ENCODE measurements at places on chromosomes 11 and 22.

DNA sequence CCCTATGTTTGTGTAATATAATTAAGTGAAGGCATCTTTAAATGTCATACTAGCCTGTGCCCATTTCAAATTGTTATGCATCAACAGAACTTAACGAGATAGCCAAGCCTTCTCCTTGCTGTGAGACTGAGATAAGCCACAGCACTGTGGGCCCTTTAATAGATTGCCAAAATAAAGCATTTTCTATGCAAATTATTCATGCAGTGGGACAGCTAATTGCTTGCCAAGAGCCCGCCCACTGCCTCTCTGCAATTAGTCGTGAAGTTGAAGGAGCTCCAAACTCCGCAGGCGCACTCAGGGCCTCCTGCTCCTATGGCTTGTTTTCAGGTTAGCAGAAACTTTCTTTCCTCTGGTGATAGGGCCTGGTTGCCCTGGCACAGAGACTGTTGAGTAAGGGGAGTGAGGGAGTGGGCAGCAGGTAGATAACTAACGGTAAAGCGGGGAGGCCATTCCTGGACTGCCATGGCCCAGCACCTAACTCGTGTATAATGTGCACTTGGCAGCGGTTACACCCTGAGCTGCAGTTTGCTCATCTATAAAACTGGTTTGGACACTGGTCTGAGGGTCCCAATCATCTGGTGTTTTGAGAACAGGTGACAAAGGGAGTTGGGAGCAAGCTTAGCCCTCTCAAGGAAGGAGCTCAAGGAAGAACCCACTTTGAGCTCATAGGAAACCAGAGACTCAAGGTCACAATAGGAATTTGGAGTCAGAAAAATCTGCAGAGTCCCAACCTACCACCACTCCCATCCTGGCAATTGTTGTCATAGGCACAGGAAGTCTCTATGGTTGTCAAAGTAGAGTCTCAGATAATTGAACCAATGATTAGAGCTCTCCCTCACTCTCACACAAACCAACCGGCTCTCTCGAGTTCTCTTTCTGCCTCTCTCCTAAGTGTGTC, 33.9 kb upstream of the RIC3 start:
- DNase-seq: no peak
- H3K36me3 ChIP-seq: no peaks in the 10 kb centered on the region
- peaks cover 9% of the 10 kb centered on the region for H3K27me3 ChIP-seq
- no peak overlapping the region for H3K4me3 ChIP-seq
- H3K4me1 ChIP-seq: no peaks in the 10 kb centered on the region

- no peaks in the 10 kb centered on the region for H3K27me3 ChIP-seq
- no peak overlapping the region for H3K27ac ChIP-seq
- H3K36me3 ChIP-seq: no peaks in the 10 kb centered on the region
- no peak for DNase-seq
Measured at GRCh38 chr11:105781807-105782206, 171.9 kb downstream of the GRIA4 start.

DNA sequence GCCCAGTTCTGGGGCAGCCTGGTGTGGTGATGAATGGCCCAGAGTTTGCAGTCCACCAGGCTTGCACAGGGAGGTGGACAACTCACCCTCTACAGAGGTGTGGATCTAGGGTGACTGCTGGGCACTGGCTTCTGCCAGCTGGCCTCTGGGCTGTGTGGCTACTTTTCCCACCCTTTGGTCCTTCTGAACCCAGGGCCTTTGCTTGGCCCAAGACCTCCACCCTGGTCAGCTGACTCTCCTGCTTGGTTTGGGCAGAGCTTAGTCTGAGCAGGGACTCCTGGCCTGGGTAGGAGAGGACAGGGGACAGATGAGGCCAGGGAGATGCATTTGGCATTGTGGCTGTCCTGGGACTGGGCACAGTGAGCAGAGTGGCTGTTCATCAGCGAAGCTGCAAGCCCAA, 83.0 kb upstream of the SHANK2 start:
- peak; percentile 20 for DNase-seq
- no peaks in the 10 kb centered on the region for H3K36me3 ChIP-seq
- no peak overlapping the region for H3K27ac ChIP-seq
- no peaks in the 10 kb centered on the region for H3K4me1 ChIP-seq
- H3K27me3 ChIP-seq: no peaks in the 10 kb centered on the region

DNA sequence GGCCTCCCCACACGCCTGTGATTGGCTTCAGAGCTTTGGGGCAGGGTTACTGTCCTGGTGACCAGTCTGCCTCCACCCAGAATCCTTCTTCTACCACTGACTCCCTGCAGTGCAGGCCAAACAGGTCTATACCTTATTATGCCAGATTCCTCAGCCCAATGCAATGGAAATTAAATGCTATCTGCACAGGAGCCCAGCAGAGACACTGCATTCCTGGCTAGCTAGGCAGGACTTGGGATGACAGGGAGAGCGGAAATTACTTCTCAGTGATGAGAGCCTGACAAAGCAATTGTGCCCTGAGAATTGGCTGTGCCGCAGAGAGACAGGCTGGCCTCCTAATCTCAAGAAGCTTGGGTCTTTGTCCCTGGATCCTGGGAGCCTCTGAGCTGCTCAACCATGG, 143.8 kb upstream of the NCAM1 start:
- no peaks in the 10 kb centered on the region for H3K36me3 ChIP-seq
- DNase-seq: no peak
- no peaks in the 10 kb centered on the region for H3K27me3 ChIP-seq
- no peak overlapping the region for H3K27ac ChIP-seq
- no peak overlapping the region for H3K4me3 ChIP-seq
- H3K4me1 ChIP-seq: no peaks in the 10 kb centered on the region

- no peak for DNase-seq
- H3K4me3 ChIP-seq: no peak overlapping the region
- no peaks in the 10 kb centered on the region for H3K27me3 ChIP-seq
- no peaks in the 10 kb centered on the region for H3K4me1 ChIP-seq
- H3K27ac ChIP-seq: no peak overlapping the region
Measured at GRCh38 chr22:44437216-44438055, 60.6 kb downstream of the RTL6 start.

- H3K27me3 ChIP-seq: no peaks in the 10 kb centered on the region
- H3K4me1 ChIP-seq: peaks cover 5% of the 10 kb centered on the region
- H3K36me3 ChIP-seq: no peaks in the 10 kb centered on the region
- no peak overlapping the region for H3K4me3 ChIP-seq
Measured at GRCh38 chr22:25176175-25176574, 23.5 kb upstream of the CRYBB3 start.

- no peak overlapping the region for H3K27ac ChIP-seq
- no peak overlapping the region for H3K4me3 ChIP-seq
- H3K36me3 ChIP-seq: no peaks in the 10 kb centered on the region
- H3K27me3 ChIP-seq: no peaks in the 10 kb centered on the region
- no peak for DNase-seq
- H3K4me1 ChIP-seq: no peaks in the 10 kb centered on the region
Measured at GRCh38 chr11:5197536-5197935, 2.9 kb downstream of the OR51V1 start.

- no peak overlapping the region for H3K4me3 ChIP-seq
- no peaks in the 10 kb centered on the region for H3K36me3 ChIP-seq
- H3K27me3 ChIP-seq: no peaks in the 10 kb centered on the region
- no peaks in the 10 kb centered on the region for H3K4me1 ChIP-seq
Measured at GRCh38 chr11:108525161-108525560, 27.0 kb upstream of the POGLUT3 start.

GRCh38 chr11:44051171-44051570, 3.4 kb downstream of the ACCSL start:
- H3K36me3 ChIP-seq: no peaks in the 10 kb centered on the region
- H3K4me3 ChIP-seq: no peak overlapping the region
- H3K4me1 ChIP-seq: no peaks in the 10 kb centered on the region
- DNase-seq: no peak
- H3K27me3 ChIP-seq: no peaks in the 10 kb centered on the region

DNA sequence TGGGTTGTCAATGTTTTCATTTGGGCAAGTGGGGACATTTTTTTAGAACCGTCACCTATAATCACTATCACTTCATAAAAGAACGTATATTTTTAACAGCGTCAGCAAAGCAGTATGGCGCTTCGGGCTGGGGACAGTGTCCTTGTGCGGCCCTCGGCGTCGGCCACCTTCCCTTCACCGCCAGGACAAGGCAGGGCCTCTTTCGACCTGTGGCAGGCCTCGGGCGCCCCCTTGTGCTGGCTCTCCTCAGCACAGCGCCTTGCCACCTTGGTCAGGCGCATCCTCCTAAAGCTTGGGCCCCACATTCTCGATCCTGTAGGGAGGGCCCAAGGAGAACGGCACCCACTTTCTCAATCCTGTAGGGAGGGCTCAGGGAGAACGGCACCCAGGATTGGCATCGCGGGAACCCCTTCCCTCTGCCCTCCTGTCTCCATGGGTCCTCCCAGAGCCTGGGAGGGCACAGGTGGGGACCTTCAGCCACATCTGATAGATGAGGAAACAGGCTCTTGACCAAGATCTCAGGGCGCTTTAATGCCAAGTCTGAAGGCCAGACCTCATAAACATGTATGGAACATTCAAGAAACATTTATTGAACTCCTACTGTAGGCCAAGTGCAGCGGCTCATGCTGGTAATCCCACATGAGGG, 11.5 kb upstream of the FADD start:
- H3K27me3 ChIP-seq: no peaks in the 10 kb centered on the region
- H3K36me3 ChIP-seq: no peaks in the 10 kb centered on the region
- no peaks in the 10 kb centered on the region for H3K4me1 ChIP-seq
- H3K4me3 ChIP-seq: no peak overlapping the region

- DNase-seq: no peak
- no peaks in the 10 kb centered on the region for H3K36me3 ChIP-seq
Measured at GRCh38 chr22:24325105-24325757, 54.6 kb downstream of the SPECC1L start.

DNA sequence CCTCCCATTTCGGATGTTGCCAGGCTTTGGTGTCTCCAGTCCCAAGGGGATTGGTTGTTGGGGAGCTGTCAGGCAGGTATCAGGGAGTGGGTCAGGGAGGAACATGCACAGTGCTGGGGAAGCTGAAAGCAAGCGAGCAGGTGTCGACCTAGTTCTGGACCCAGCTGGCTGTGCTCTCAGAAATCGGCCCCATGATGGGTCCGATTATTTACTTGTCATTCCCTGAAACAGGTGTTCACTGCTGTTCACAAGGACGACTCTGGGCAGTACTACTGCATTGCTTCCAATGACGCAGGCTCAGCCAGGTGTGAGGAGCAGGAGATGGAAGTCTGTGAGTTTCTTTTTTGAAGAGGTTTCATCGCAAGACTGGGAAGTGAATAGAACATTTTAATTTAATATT, 76.8 kb downstream of the JAM3 start:
- H3K4me1 ChIP-seq: no peaks in the 10 kb centered on the region
- no peak overlapping the region for H3K4me3 ChIP-seq
- DNase-seq: no peak

GRCh38 chr11:91871791-91872190, 352.8 kb upstream of the FAT3 start:
- no peak overlapping the region for H3K4me3 ChIP-seq
- no peak for DNase-seq
- no peaks in the 10 kb centered on the region for H3K36me3 ChIP-seq
- H3K27me3 ChIP-seq: no peaks in the 10 kb centered on the region
- H3K4me1 ChIP-seq: no peaks in the 10 kb centered on the region

GRCh38 chr11:16440136-16440535, 83.8 kb upstream of the SOX6 start:
- no peaks in the 10 kb centered on the region for H3K36me3 ChIP-seq
- H3K4me1 ChIP-seq: no peaks in the 10 kb centered on the region
- no peaks in the 10 kb centered on the region for H3K27me3 ChIP-seq

DNA sequence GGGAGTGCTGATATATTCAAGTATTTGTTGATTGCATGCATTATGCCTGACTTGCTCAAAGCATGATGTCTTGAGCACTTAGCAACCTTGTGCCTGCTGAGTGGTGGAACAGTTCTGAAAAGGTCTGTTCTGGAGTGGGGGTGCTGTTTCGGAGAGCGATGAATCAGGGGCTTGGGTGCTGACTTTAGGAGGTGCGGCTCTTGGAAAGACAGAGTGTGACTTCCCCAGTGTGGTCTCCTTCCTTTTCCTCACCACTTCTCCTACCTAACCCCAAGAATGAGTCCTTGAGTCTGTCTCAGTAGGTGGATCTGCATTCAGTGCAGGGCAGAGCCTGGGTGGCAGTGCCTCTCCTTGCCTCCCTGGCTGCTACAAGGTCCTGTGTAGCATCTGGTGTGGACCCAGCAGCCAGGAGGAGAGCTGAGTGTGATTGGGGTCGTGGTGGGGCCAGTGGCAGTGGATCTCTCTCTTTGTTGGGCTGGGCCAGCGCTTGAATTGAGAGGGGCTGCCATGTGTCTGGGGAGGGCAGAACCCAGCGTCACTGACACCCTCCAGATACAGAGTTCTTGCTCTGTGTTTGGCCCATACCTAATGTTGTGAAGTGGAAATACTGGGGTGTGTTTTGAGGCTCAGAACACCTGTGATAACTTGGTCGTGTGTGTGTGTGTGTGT, 35.9 kb downstream of the ST3GAL4 start:
- no peaks in the 10 kb centered on the region for H3K27me3 ChIP-seq
- H3K4me3 ChIP-seq: no peak overlapping the region
- no peaks in the 10 kb centered on the region for H3K36me3 ChIP-seq
- H3K4me1 ChIP-seq: peaks cover 4% of the 10 kb centered on the region
- no peak overlapping the region for H3K27ac ChIP-seq
- peak; percentile 40 for DNase-seq

DNA sequence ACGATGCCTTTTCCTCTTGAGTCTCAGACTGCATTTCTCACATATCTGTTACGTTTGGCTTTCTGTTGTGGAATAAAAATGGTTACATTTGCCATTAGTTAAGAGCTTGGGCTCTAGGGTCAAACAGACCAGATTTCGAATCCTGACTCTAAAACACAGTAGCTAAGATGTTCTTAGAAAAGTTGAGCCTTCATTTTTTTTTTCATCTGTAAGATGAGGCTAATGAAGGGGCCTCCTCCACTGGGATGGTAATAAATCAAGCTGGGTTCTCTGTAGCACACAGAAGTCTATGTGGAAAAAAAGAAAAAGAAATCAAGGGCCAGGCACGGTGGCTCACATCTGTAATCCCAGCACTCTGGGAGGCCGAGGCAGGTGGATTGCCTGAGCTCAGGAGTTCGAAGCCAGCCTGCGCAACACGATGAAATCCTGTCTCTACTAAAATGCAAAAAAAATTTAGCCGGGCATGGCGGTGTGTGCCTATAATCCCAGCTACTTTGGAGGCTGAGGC, 49.9 kb upstream of the CAPRIN1 start:
- peaks cover 6% of the 10 kb centered on the region for H3K4me1 ChIP-seq
- H3K4me3 ChIP-seq: no peak overlapping the region
- peaks cover under 1% of the 10 kb centered on the region for H3K27me3 ChIP-seq
- DNase-seq: no peak
- H3K36me3 ChIP-seq: no peaks in the 10 kb centered on the region
- H3K27ac ChIP-seq: no peak overlapping the region

- no peaks in the 10 kb centered on the region for H3K36me3 ChIP-seq
- no peaks in the 10 kb centered on the region for H3K4me1 ChIP-seq
- H3K4me3 ChIP-seq: no peak overlapping the region
- no peak for DNase-seq
- peaks cover 21% of the 10 kb centered on the region for H3K27me3 ChIP-seq
Measured at GRCh38 chr22:48402591-48403031, 1425.1 kb downstream of the BRD1 start.

- H3K36me3 ChIP-seq: no peaks in the 10 kb centered on the region
- no peak overlapping the region for H3K4me3 ChIP-seq
- H3K27me3 ChIP-seq: no peaks in the 10 kb centered on the region
- DNase-seq: no peak
- H3K27ac ChIP-seq: no peak overlapping the region
- no peaks in the 10 kb centered on the region for H3K4me1 ChIP-seq
Measured at GRCh38 chr11:100061006-100061405, 626.1 kb upstream of the ARHGAP42 start.

- peaks cover 11% of the 10 kb centered on the region for H3K4me1 ChIP-seq
- no peak overlapping the region for H3K4me3 ChIP-seq
- no peak for DNase-seq
- H3K36me3 ChIP-seq: no peaks in the 10 kb centered on the region
- H3K27ac ChIP-seq: peak overlapping the region; percentile 85
- H3K27me3 ChIP-seq: no peaks in the 10 kb centered on the region
Measured at GRCh38 chr22:50694766-50695420, 22.3 kb downstream of the SHANK3 start.

GRCh38 chr11:1488575-1489180, 2.1 kb upstream of the MOB2 start:
- H3K36me3 ChIP-seq: no peaks in the 10 kb centered on the region
- no peaks in the 10 kb centered on the region for H3K27me3 ChIP-seq
- no peak for DNase-seq

All from breast epithelium (tissue), 4 donors.